ENCODE measurements at places on chromosomes 16 and 17. TPM values are rescaled to one million over a fixed set of nuclear protein-coding genes. Genes with fewer than 3 reads are reported as not detected.

CARHSP1 gene
- 59.0 TPM for total RNA-seq

ITPRIPL2 gene
- 40.8 TPM for total RNA-seq

DPEP3 gene
- total RNA-seq: not detected

RSKR gene
- 8.7 TPM for total RNA-seq

MT2A gene
- 126 TPM for total RNA-seq

All from vein endothelial cell (primary cell).